OCI-M1 (cell line): ENCODE measurements at places on chromosomes 7 and 10.
A peak's percentile ranks its signal among the peaks of the same experiment; 100 is the strongest.

DNA sequence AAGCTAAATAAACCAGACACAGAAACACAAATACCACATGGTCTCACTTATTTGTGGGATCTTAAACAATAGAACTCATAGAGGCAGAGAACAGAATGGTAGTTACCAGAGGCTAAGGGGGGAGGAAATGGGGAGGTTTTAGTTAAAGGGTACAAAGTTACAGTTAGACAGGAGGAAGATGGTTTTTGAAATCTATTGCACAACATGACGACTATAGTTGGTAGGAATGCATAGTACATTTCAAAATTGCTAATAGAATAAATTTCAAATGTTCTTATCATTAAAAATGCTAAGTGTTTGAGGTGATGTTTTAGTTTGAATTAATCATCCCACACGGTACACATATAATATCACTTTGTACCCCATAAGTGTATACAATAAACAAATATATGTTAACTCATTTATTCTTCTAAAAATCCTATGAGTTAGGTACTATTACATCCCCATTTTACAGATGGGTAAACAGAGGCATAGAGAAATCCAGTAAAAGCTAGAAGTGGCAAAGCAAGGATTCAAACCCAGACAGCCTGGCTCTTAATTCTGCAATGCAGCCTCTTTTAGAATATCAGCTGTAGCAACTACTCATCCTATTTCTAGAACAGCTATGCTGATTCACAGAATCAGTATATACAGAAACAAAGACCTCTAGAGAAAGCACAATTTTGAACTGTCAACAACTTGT, 50.9 kb downstream of the HBP1 start:
- no peak for DNase-seq

GRCh38 chr10:82392533-82392932, 517.5 kb downstream of the NRG3 start:
- DNase-seq = peak; percentile 3

DNA sequence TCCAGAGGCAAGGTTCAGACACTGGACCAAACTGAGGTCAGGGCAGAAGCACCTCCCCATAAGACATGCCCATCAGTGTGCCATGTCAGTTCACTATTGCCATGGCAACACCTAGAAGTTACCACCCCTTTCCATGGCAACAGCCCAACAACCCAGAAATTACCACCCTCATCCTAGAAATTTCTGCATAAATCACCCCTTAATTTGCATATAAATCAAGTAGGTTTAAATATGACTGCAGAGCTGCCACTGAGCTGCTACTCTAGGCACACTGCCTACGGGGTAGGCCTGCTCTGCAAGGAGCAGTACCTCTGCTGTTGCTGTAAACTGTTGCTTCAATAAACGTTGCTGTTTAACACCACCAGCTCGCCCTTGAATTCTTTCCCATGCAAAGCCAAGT, 12.7 kb downstream of the STEAP2 start:
- DNase-seq = no peak

DNA sequence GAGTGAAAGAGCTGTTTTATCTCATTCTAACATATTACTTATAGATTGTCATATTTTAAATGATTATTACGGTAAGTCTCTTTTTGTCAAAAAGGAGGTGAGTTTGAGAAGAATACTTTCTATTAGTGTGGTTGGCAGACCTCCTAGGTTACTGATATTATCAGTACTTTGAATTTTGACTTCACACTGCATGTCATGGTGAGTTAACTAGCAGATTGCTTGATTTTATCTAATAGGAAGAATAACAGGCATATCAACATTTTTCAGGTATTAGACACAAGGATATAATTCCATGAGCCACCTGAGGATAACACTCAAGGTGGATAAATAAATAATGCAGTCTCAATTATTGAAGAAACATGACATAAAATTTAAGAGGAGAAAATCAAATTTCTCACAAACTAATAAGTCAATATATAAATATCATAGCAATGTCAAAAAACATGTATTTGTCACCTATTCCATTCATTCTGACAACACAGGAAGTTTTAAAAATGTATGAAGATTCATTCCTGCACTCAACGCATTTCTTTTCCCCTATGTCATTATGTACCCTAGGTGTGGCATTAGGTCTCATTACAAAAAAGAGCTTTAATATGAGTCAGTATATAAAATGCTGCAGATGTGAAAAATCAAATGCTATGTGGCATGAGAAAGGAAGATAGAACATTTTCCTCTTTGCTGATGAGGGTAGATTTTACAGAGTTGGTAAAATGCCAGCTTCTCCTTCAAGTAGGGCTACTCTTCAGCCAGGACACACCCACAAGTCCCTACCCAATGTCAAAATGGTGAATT, 1621.6 kb downstream of the REEP3 start:
- no peak for DNase-seq

GRCh38 chr10:3812141-3812540, 27.1 kb upstream of the KLF6 start:
- DNase-seq = no peak

- no peak for DNase-seq
Observed at GRCh38 chr10:1130995-1131790, 75.0 kb downstream of the WDR37 start.

GRCh38 chr10:127117125-127117524, 79.3 kb downstream of the INSYN2A start:
- DNase-seq = peak; percentile 68

GRCh38 chr10:77591238-77591880, 46.2 kb downstream of the KCNMA1 start:
- DNase-seq = no peak

GRCh38 chr10:4670737-4671136, 155.3 kb upstream of the AKR1E2 start:
- DNase-seq = no peak

DNA sequence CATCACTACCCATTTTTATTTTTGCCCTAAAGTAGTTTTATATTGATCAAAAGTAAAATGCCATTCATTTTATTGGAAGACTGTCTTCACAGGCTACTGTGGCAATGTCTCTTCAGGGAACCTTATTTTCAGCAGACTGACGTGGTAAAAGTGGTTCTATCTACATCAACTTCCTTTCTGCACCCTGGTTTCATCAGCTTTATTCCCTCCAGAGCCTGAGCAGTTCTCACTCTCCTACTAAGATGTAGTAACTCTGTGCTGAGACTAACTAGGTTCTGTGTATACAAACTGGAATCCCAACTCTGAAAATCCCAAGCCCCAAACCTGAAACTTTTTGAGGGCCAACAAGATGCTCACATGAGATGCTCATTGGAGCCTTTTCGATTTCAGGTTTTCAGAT, 155.3 kb downstream of the SFMBT2 start:
- DNase-seq = peak; percentile 25

- no peak for DNase-seq
Observed at GRCh38 chr7:135409845-135410542, 99.9 kb downstream of the CNOT4 start.

DNA sequence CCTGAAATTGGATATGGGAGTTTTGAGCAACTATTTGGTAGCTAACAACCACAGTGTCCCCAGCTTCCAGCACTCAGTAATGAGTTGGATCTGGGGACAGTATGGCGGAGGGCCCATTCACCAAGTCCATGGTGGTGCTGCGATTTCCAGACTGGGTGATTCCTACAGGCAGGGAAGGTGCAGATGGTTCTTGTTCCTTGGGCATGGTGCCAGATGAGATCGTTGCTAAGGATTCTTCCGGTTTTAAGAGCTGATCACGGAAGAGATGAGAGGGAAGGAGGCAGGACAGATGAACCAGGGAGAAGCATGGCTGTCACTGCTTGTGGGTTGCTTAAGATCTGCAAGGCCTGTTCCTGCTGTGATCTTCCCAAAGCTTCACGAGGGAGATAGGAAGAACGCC, 380.3 kb downstream of the TCERG1L start:
- no peak for DNase-seq

DNA sequence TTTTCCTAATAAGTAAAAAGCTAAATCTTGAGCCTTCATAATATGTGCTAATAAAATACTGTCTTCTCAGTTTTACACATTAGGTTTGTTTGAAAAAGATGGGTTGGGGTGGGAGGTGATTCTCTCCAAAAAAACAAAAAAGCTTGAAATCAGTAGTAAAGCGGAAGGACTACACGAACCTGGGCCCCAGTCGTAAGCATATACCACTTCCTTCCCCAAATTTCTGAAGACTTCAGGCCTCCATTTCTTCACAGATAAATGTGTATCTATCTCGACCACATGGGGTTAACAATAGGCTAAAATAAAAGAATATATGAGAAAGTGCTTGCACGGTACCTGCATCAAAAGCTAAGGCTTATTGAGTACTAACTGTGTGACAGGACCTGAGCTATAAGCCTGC, 51.6 kb upstream of the PAX2 start:
- no peak for DNase-seq

- no peak for DNase-seq
Observed at GRCh38 chr10:128528167-128528566, 401.9 kb upstream of the MKI67 start.

GRCh38 chr10:119705434-119705831, 20.4 kb upstream of the INPP5F start:
- DNase-seq = no peak

DNA sequence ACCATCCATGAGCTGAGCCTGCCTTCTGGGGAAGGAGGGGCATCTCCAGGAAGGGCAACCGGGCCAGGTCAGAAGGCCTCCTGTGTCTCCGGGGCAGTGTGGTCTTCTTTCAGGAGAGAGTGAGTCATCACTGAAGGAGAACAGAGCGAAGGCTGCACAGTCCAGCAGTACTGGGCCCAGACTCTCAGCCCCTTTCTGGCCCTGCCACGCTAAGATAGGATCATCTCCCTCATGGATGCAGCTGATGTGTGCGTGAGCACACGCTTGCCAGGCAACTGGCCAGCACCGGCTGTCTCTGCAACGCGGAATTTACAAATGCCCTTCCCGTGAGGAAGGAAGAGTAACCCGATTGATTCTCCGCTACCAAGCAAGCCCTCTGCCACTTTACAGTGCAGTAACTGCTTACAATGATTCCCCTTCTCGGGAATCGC, 328.2 kb downstream of the TNS3 start:
- DNase-seq = peak; percentile 45

- DNase-seq = no peak
Observed at GRCh38 chr10:132407846-132408278, 10.9 kb downstream of the PWWP2B start.

- DNase-seq = peak; percentile 51
Observed at GRCh38 chr10:71684356-71685173, 35.0 kb downstream of the C10orf105 start.

DNA sequence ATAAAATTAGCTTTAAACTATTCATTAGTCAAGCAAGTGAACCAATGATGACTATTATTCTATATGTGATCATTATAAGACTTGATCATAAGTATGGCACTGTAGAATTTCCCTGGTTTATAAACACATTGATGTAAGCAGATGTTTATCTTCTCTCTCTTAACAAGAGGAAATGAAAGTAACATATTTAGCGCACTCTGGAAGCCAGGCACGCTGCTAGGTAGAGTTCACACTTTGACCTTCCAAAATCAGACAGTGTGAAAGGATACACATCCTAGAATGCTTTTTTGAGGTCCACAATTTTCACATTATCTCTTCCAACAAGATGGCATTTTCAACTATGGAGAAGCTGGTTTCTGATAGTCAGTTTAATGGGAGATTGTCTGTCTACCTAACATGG, 529.4 kb upstream of the IGFBP3 start:
- no peak for DNase-seq

- DNase-seq = no peak
Observed at GRCh38 chr7:52708846-52709245, 326.6 kb upstream of the POM121L12 start.

GRCh38 chr10:93266858-93267257, 193.2 kb downstream of the CYP26A1 start:
- DNase-seq = no peak

DNA sequence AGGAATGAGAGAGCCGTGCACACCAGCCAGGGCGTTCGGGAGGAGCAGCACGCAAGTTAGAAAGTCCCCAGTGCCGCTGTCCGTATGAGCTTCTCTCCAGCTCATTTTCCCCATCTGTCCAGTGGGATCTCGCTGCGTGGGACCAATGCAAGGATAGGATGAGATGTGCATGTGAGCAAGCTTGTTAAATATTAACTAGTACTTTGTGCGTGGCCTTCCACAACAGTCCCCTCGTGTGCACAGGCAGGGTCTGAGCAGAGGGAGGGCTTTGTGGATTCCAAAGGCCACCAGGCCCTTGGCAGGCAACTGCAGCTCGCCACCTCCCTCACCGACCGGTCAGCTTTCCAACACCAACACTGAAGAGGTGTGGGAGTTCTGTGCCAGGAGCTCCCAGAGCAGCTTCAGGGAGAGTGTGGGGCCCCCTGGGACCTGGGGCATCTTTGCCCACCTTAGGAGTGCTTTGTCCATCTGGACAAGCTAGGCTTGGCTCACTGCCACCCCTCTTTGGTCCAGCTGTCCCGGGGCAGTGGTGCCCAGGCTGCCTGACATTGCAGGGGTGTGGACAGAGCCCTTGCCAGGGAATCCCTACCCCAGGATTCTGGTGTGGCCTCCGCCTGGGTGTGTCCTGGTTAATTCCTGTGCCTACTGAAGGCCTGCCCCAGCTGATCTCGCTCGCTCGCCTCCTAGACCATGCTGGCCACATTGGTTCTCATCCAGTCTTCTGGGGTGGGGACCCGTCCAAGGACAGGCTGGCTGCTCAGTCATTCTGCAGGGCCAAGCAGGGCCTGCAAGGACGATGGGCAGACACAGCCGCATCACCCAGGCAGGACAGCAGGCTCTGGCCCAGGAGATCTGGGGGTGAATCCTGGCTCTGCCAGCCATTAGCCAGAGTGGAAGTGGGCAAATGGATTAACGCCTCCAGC, 5.3 kb downstream of the FAM20C start:
- DNase-seq = no peak

GRCh38 chr7:157253850-157254249, 83.0 kb upstream of the DNAJB6 start:
- DNase-seq = no peak

- no peak for DNase-seq
Observed at GRCh38 chr10:130244928-130245495, 108.8 kb downstream of the GLRX3 start.

- DNase-seq = no peak
Observed at GRCh38 chr10:131852176-131852822, 48.5 kb upstream of the PPP2R2D start.

DNA sequence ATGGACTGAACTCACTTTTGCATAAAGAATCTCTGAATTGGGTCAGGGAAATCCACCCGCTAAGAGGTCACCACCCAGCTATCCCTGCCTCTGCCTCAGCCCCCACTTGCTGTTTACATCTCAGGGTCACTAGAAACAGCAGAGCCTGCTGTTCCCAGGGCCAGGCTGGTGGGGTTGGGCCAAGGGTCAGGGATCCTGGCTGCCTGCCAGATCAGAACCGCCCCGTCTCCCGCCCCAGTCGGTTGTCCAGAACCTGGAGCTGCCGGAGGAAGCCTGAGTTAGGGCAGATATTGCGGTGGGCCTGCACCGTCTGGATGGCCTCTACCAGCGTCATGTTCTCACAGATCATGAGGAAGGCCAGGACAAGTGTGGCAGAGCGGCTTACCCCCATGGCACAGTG, 17.0 kb upstream of the SAMD8 start:
- no peak for DNase-seq

DNA sequence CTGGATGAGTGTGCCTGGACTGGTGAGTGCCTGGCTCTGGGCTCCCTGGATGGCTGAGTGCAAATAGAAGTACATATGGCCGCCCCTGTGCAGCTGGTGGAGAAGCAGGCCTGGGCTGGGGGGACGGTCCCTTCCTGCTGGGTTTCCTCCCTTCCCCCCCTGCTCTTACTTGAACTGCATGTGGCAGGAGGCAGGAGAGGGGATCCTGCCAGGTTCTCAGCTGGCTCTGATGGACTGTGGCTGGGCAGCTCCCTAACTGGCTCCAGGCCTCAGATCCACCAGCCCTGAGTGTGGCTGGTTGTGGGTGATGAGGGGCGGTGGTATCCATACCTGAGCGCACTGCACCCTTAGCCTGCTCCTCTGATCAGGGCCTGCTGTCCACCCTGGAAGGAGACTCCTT, 26.9 kb downstream of the ADCY1 start:
- no peak for DNase-seq

GRCh38 chr7:112012242-112012641, 194.0 kb downstream of the DOCK4 start:
- DNase-seq = no peak
